GM04503 (cell line): ENCODE measurements at places on chromosomes 5 and 9.

- peak; percentile 44 for DNase-seq
Observed at GRCh38 chr5:156396063-156396829, 69.3 kb downstream of the SGCD start.

DNA sequence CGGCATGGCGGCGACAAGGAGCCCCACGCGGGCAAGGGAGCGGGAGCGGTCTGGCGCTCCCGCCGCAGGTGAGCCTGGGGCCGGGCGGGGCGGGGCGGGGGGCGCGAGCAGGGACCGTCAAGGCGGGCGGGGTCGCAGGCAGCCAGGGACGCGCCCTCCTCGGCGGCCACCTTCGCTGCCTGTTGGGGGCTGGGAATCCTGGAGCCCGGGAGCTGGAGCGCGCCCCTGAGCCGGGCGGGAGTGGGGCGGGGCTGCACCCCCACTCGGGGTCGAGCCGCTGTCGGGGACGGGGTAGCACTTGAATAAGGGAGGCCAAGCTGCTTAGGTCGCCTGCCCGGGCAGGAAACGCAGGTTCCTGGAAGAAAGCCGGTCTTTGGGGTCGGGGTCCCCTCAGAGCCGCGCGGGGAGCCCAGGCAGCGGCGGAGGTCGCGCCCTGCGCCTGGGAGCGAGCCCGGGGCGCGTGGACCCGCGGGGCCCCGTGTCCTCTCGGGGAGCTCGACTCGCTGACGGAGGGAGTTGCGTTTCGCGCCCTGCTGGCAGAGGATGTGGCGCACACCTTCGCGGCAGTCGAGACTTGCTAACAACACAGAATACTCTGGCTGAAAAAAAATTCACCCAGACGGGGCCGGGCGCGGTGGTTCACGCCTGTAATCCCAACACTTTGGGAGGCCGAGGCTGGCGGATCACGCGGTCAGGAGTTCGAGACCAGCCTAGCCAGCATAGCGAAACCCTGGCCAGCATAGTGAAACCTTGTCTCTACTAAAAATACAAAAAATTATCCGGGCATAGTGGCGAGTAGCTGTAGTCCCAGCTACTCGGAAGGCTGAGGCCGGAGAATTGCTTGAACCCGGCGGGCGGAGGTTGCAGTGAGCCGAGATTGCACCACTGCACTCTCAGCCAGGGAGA is 552 bp downstream of the OTULINL start:
- no peak for DNase-seq

DNA sequence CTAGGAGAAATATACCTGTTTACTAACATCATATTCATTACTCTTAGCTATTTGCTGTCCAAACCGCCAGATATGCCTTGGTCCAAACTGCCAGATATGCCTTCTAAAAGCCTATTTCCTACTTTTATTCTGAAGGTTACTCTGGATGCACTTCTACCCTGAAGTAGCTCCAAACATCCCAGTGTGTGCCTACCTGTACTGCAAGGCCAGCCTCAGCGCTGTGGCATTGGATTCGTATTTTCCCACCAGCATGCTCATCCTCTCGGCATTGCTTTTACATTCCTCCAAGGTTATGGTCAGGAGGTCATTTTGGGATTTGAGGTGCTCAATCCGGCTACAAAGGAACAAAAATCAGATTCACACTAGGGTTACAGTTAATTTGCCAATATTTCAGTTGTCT is 94.3 kb downstream of the DCP2 start:
- DNase-seq = no peak

- DNase-seq = no peak
Observed at GRCh38 chr5:131997026-131997726, 14.3 kb downstream of the ACSL6 start.

DNA sequence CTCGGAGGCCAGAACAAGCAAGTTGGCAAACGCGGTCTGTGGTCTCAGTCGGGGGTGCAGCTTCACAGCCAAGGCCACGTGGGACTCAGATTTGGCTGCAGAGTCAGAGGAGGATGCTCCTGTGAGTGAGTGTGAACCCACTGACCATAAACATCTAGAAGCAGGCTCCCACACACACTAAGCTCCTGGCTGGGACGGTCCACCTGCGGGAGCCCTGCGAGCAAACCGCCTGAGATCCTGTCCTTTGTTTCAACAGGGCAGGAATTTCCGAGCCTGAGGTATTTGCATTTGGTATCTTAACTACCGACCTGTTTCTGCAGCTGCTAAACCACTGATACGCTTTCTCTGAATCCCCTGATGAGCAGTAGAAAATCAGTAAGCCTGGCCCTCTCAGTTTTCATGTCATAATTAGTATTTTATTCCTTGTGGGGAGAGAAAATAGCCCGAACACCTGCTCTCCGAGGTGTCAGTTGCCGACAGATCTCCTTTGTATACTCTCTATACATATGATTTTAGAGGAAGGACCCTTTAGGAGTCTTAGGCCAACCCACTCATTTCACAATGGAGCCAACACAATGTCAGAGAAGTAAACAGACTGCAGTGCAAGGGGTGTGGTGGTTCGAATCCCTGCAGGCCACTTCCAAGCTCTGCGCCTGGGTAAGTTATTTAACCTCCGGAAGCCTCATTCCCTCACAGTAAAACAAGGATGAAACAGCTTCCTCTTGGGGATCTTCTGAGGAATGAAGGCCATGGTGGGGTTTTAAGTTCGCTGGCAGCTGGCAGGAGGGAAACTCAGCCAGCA is 40.9 kb upstream of the PWWP2A start:
- DNase-seq = no peak

- no peak for DNase-seq
Observed at GRCh38 chr9:124388275-124389048, 26.8 kb downstream of the PSMB7 start.

DNA sequence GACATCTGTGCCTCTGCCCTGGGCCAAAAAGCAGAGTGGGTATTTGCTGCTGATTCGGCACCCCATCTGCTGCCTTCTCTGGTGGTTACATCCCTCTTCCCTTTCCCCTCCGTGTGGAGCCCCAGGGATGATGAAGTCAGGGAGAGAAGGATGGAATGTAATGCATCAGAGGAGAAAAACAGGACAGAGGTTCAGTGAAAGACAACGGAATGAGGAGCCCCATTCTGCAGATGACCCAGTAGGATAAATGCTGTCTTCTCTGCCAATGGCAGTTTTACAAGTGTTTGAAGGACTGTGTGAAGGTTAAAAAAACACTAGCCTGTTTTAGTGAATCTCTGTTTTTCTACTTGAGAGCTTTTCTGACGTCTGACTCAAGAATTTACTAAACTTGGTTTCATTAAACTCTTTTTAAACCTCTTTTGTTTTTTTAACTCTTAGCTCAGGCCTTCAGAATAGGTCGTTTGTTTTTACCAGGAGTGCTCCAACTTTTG is 86.3 kb downstream of the NLN start:
- DNase-seq = no peak

DNA sequence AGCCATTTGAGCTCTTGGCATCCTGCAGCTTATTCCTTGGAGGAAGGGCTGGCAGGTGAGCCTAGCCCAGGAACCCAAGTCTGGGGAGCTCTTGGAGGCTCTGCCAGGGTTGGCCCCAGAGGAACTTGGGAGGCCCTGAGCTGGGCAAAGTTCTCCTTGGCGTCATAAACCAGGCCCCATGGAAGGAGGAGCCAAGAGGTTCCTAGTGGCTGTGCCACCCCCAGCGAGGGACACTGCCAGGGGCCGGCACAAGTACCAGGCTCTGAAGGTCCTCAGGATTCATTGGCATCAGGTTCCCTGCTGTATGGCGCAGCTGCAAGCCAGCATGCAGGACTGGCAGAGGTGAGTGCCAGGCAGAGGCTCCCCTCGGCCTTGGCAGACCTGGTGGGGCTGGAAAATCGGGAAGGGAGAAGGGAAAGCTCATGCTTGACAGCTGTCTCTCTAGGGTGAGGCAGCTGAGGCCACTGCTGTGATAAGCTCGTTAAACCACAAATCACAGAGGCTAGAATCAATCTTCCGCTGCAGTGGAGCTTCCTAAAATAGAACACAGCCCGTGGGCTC is 54.6 kb upstream of the SYNPO start:
- no peak for DNase-seq

GRCh38 chr5:127079994-127080491 is 6.7 kb upstream of the C5orf63 start:
- DNase-seq = no peak

GRCh38 chr5:107969847-107970246 is 299.1 kb upstream of the EFNA5 start:
- DNase-seq = no peak

DNA sequence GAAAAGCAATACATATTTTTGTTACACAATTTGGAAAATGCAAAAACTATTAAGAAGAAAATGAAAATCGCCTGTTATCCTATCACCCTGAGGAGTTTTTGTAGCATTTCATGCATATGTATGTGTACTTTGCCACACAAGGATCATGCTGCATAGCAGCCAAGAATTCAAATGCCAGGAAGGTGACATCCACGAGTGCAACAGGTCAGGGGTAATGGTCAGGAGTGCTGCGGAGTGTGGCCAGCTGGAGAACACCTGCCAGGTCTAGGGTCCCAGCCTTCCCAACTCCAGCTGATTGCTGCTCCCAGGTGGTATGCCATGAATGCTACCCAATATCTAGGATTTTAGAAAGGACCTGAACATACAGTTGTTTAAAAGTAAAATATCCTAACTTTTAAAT is 617.1 kb downstream of the PRELID2 start:
- no peak for DNase-seq

GRCh38 chr9:18447131-18447530 is 26.8 kb upstream of the ADAMTSL1 start:
- peak; percentile 70 for DNase-seq
